ENCODE measurements at places on chromosomes 3 and 15. TPM values are rescaled to one million over a fixed set of nuclear protein-coding genes. Genes with fewer than 3 reads are reported as not detected.

Gene ZNF501
- 5.2 TPM for polyA plus RNA-seq

Gene SLC28A1
- 0.32 TPM for polyA plus RNA-seq

Gene TMEM266
- 0.97 TPM for polyA plus RNA-seq

Gene EFCAB12
- 0.13 TPM for polyA plus RNA-seq

Gene IMPG2
- 1.5 TPM for polyA plus RNA-seq
